ENCODE measurements at places on chromosomes 3 and 15. TPM values are rescaled to one million over a fixed set of nuclear protein-coding genes. Genes with fewer than 3 reads are reported as not detected.

Gene GTPBP8
- 8.6 TPM for total RNA-seq

Gene SLC12A1
- total RNA-seq: not detected

Gene SOX2
- not detected for total RNA-seq

Gene NOX5
- 0.19 TPM for total RNA-seq

Data from mesenteric fat pad (tissue), 1 donor.